Stimulated activated memory B cell treated with anti-CD40 and anti-IgM and Interleukin-4, amounts not matched to agents 10 μg/mL and 1 μg/mL and 100 μg/mL, for 72 hours (primary cell): ENCODE measurements at places on chromosomes 4 and X.

DNA sequence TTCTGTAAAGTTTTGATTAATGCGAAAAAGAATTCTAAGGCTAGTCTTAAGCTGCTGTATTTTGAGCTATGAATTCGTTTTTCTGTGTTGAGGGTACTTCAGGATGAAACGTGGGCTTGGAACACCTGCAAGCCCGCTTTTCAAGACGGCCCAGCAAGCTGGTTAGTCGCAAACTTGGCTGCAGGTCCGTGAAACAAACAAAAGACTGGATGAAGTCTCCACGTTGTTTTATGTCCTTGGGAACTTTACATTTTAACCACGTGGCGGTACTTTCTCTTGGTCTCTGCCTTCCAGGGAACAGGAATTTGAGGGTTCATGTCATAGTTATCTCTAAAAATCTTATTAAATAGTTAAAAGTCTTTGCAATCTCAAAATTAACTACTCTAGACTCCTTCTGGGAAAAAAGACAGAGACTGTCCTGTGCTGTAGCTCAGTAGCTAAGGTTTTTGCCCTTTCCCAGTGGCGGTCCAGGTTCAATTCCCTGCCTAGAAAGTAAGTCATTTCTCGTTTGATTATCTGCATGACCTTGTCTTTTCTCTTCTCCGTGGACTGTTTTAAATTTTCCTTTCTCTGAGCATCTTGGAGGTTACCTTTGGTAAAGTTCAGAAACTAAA lies 21.0 kb downstream of the TENM3 start:
- ATAC-seq = no peak

GRCh38 chr4:41456559-41457101 lies 81.3 kb upstream of the LIMCH1 start:
- no peak for ATAC-seq

DNA sequence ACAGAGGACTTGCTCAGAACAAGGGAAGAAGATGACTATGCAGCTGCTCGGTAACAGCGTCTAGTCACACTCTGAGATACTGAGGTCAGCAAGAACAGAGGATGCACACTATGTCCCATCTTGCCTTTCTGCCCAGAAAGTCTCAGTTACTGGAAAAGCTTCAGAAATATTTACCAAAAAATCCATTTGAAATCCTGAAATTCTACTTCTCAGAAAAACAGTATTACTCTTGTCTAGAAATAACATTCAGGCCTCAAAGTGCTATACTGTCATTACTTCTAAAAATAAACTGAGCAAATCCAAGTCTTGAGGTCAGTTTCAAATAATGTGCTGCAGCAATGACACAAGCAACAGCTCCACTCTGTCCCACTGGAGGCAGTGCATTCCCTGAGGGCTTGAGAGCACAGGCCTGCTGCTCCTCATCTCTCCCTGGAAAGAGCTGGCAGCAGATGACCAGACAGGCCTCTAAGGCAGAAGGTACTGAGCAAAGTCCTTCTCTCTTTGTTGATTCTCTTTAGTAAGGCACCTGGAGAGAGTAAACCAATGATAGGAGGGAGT lies 76.9 kb downstream of the CAMK2D start:
- ATAC-seq = no peak

GRCh38 chr4:39228377-39228776 lies 46.0 kb downstream of the WDR19 start:
- no peak for ATAC-seq

DNA sequence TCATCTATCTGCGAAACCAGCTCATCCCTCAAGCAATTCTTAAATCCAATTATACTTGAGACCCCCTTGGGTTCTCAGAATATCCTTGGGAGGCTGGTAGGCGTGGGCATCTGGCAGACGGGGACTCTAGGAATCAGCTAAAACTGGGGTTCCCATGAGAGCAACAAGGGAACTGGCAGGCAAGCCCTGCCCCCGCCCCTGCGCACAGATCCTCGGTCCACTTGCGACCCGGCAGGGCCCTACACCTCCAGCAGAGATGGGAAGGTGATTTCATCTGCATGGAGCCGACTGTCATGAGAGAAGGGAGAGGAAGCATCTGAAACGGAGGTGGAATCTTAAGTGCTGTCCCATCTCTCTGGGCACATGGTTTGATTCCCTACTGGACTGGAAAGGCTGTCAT lies 9.9 kb upstream of the C4orf50 start:
- ATAC-seq = no peak

DNA sequence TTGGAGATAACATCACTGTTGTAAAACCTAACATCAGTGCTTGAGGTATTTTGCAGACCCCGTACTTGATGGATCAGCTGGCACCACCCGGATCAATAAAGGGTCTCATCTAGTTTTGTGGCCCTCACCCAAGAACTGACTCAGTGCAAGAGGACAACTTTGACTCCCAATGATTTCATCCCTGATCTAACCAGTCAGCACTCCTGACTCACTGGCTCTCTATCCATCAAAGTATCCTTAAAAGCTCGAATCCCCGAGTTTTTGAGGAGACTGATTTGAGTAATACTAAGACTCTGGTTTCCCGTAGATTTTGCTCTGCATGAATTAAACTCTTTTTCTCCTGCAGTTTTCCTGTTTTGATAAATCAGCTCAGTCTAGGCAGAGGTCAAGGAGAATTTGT lies 2498.1 kb downstream of the PCDH7 start:
- no peak for ATAC-seq

DNA sequence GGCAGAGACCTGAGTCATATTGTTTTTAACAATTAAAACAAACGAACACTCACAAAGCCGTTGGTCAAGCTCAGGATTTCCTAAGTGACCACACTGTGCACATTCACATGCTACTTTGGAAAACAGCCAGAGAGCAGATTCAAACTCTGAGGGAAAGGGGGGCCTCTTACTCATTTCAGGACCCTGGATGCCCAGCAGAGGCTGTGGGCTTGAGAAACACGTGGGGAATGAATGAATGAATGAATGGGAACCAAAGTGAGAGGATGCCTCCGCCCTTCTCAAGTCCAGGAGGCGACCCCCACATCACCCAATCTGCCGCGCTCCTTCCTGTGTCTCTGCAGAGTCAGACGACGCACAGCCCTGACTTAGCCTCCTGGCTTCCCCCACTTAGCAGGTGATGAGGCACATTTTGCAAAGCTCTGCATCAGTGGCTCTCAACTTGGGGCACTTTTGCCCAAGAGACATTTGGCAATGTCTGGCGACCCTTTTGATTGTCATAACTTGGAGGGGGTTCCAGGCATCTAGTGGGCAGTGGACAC lies 76.0 kb downstream of the ABLIM2 start:
- ATAC-seq = no peak

- no peak for ATAC-seq
These were observed 228.5 kb downstream of the PCDH7 start for GRCh38 chr4:30948653-30949052.

- no peak for ATAC-seq
These were observed 393.8 kb upstream of the GNPDA2 start for GRCh38 chr4:45120163-45120562.

- ATAC-seq = peak; percentile 74
These were observed 124.1 kb upstream of the TBL1X start for GRCh38 chrX:9340598-9341290.

GRCh38 chr4:61493041-61493440 lies 292.9 kb downstream of the ADGRL3 start:
- no peak for ATAC-seq

DNA sequence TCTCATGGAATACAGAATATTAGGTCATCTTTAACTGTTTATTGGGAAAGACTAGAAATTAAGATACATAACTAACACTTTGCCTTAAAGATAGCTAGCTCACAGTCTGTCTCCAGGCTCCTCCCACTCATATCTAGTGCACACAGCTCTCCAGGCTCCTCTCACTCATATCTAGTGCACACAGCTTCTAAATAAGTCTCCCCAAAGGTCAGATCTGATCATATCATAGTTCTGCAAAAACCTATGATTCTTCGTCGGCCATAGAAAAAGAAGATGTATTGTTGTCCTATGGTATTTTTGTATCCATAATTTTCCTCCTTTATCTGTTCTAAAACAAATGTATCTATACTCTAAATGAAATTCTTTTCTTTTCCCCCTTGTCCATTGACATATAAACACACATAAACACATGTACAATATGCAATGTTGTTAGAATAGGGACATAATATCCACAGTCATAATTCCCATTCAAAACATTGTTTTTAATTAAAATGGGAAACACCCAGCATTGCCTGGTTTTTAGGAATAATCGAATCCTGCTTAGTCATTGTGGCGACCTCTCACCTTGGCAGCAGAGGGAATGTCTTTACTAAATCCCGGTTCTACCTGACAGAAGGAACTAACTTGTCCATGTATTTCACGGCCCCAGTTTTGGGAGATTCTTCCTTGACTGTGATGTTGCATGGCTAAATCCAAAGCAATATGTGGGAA lies 1282.0 kb downstream of the PCDH7 start:
- ATAC-seq = no peak

GRCh38 chr4:8917868-8918783 lies 46.5 kb upstream of the HMX1 start:
- peak; percentile 64 for ATAC-seq

DNA sequence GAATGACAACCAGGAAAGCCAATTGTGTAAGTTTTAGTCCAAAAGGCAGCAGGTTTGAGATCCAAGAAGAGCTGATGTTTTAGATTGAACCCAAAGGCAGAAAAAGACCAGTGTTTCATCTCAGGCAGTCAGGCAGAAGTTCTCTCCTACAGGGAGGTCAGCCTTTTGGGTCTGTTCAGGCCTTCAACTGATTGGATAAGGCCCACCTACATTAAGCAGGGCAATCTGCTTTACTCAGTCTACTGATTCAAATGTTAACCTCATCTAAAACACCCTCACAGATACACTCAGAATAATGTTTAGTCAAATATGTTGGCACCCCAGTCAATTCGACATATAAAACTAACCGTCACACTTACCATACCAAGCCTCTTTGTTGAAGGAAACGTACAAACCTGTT lies 134.2 kb upstream of the NEIL3 start:
- ATAC-seq = no peak

DNA sequence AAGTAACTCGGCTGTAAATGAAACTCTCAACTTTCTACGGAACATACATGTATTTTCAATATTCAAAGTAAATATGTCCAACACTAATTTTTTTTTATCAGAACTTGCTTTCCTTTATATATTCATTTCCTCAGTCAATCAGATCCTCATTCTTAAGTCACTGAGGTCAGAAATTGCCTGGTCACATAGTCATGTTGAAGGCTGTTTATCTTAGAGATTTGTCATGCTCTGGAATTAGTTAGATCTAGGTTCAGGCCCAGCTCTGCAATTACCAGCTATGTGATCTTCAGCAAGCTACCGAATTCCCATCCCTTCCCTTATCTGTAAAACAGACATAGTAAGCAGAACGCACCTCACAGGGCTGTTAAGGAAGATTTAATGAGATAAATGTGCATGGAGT lies 228.8 kb downstream of the SPCS3 start:
- ATAC-seq = no peak

GRCh38 chrX:39820938-39821708 lies 276.6 kb downstream of the BCOR start:
- no peak for ATAC-seq
